Activated CD4-positive, alpha-beta T cell treated with anti-CD3 and anti-CD28 coated beads for 1 hour (primary cell): ENCODE measurements at places on chromosomes 7 and 10.

GRCh38 chr7:114539575-114539974 is 125.0 kb downstream of the FOXP2 start:
- no peak for DNase-seq

DNA sequence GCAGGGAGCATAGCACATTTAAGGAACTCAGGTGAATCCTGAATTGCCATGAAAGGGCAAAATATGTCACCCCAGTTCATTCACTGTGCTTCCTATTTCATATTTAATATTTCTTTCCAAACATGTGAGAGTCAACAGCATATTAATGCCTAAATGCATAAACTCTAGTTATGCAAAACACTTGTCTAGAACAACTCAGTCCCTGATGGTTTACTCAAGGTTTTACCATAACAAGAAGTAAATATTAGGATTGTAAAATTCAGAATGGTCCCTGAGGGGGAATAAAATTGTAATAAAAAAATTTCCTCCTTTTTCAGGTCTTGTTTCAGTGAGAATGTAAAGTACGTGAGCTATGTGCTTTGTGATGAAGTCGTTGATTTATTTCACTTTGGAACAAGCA is 51.7 kb upstream of the SEPHS1 start:
- DNase-seq: no peak

DNA sequence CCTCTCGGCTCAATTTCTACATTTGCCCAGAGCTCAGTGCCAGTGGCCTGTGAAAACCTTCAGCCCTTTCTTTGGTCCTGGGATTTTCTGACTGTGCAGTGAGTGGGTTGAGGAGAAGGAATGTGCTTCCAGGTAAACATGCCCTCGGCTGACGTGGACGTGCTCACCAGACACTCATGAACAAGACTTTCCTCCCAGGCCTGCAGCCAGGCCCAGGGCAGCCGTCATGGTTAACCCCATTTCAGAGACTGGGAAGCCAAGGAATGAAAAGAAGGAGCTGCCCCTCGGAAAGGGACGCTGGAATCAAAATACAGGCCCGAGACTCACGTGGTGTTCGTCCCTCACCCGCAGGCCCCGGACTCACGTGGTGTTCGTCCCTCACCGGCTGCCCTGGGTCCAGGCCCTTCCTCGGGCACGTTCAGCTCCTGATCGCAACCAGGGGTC is 8.8 kb upstream of the CALML5 start:
- DNase-seq: no peak

GRCh38 chr10:69492091-69492745 is 41.0 kb downstream of the TSPAN15 start:
- no peak for DNase-seq

GRCh38 chr10:35606430-35606829 is 1.3 kb downstream of the GJD4 start:
- no peak for DNase-seq

- no peak for DNase-seq
Observed at GRCh38 chr10:13703101-13703818, 116.5 kb downstream of the PRPF18 start.

- no peak for DNase-seq
Observed at GRCh38 chr10:96910488-96911395, 78.6 kb downstream of the LCOR start.

GRCh38 chr10:125064681-125065492 is 95.5 kb downstream of the CTBP2 start:
- DNase-seq: no peak

DNA sequence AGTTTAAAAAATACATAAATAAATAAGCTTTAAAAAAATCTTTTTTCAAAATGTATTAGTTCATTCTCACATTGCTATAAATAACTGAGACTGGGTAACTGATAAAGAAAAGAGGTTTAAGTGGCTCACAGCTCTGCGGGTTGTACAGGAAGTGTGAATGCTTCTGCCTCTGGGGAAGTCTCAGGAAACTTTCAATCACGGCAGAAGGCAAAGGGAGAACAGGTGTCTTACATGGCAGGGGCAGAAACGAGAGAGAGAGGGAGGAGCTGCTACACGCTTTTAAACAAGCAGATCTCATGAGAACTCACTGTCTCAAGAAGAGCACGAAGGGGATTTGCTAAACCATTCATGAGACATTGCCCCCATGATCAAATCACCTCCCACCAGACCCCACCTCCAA is 114.6 kb downstream of the DNAJC1 start:
- no peak for DNase-seq

- no peak for DNase-seq
Observed at GRCh38 chr10:70055550-70055949, 2.9 kb downstream of the MACROH2A2 start.

DNA sequence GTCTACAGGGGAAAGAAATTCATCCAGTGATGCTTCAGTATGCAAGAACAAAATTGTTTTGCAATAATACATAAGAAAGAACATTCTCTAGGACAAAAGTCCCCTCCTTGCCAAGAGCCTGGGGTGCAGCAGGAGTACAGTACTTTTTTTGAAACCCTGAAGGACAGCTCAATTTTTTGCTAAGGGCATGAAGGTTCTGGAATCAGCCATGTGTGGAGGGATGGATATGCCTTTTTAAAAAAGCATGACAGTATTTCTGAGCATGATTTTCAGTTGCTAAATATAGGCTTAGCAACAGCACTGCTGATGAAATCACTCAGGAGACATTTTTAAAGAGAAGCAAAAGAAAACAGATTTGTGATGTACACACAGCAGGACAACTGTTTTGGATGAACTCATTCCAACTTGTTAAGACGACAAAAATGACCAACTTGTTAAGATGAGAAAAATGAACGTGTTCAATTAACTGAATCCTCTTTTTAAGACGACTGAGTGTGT is 39.3 kb downstream of the HBP1 start:
- DNase-seq: no peak

GRCh38 chr10:51602326-51602725 is 97.1 kb downstream of the CSTF2T start:
- no peak for DNase-seq

GRCh38 chr10:51986516-51986915 is 287.1 kb upstream of the CSTF2T start:
- DNase-seq: no peak

DNA sequence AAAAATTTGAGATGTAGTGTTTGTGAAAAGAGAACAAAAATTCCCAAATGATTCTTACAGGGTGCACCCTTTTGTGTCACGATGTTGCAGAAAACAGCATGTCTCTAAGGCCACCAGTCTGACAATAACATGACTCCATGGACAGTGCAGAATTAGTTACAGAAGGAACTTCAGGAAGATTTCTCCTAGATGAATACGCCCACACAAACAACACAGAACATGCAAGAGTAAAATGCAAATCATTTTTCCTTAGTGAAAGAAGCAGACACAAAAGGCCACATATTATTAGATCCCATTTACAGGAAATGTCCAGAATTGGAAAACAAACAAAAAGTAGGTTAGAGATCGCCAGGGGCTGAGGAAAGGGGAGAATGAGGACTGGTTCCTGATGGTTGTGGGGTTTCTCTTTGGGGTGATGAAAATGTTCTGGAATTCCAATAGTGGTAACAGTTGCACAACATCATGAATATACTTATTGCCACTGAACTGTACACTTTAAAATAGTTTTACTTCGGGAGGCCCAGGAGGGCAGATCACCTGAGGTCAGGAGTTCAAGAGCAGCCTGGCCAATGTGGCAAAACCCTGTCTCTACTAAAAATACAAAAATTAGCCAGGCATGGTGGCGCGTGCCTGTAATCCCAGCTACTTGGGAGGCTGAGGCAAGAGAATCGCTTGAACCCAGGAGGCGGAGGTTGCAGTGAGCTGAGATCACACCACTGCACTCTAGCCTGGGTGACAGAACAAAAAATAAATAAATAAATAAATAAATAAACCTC is 10.2 kb downstream of the ZC3HAV1 start:
- no peak for DNase-seq

DNA sequence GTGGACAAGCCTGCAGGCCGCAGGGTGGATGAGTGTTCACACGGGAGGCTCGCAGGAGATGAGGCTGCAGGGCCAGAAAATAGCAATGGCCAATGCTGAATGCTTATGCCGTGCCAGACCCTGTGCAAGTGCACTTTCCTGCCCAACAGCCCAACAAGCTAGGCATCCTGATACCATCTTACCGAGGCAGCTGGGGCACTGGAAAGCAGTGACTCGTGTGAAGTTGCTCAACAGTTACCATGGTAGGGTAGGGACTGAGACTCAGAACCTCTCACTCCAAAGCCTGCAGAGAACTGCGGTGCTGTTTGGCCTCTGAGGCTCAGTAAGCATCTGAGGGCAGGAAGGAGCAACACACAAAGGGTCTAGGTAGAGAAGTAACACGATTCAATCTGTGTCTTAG is 43.7 kb downstream of the JAZF1 start:
- DNase-seq: no peak

GRCh38 chr7:39609113-39609934 is 14.0 kb upstream of the RALA start:
- no peak for DNase-seq

- no peak for DNase-seq
Observed at GRCh38 chr10:132521466-132522102, 16.0 kb upstream of the INPP5A start.

- no peak for DNase-seq
Observed at GRCh38 chr7:84040355-84040754, 154.2 kb downstream of the SEMA3A start.

DNA sequence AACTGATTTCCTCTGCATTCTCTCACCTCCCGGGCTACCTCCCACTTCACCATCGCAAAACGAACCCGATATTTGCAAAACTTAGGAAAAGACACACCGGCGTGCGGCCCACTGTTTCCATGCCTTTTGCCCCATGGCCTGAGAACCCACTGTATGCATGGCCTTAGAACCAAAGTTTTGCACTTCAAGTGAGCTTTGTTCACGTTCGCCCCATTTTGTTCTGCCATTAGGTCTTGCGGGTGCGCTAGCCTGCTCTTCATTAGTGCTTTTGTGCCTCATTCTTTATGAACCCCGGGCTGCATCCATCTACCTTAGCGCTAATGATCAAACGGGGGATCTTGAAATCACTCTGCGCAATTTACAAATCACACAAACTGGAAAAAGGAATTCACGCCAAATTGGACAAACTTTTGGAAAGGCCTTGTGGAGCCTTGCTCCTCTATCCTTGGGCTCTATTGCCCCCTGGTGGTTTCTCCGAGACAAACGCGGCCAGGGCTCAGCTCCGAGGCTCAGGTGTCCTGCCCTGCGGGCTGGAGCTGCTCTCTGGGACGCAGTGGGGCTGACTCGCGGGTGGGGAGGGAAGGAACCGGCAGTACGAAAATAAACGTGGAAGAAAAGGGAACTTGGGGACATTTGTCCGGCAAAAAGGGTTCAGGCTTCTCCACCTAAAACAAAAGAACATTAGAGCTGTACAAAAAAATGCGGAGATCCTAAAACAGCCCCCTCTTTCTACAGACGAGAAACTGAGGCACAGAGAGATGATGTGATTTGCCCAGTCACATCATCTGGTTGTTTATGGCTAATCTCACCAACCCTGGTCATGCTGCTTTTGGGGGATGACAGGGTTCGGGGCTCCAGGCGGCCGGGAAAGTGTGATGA is 300.4 kb upstream of the NFE2L3 start:
- DNase-seq: no peak

DNA sequence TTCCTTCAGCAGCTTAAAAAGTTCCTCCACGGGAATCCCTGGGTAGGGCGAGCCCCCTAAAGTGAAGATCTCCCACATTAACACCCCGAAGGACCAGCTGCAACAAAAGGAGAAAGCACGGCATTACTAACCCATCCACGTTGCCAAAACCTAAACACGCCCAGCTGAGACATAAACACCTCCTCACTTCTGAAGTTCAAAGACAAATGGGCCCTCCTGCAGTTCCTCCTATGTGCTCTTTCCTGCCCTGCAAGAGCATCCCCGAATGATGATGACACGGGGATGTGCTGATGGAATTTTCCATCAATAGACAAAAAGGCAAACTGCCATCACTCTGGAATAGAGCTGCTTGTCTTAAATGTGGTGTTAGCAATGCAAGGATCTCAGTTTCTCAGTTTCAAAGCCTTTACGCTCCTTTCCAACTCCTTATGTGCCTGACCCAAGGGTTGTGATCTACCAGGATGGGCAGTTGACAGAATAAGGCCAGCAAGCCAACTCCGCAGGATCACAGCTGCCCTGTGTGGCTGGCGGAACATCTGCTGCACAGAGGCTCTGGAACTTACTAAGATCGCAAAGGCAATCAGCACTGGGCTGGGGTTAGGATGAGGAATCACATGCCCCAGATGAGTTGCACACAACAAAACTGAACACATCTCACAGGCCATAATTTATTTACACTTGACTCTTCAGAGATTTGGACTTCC is 112.7 kb downstream of the FGFR2 start:
- DNase-seq: no peak

DNA sequence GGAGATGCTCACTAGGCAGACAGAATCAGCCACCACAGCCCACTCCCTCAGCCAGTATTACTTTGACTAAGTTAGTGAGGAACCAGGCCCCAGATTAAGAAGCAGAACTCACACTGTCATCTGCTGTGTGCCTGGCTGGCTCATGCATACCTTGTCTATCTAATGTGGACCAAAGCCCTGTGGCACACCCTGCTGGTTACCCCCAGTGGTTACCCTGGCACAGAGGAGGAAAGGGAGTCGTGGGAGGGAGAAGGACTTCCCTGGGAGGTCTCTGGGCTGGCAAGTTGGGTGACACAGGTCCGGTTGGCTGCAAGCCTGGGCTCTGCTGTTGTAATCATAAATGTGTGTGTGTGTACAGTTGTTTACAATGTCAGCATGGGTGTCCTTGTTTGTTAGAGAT is 7.5 kb upstream of the SH2D4B start:
- no peak for DNase-seq

- no peak for DNase-seq
Observed at GRCh38 chr10:12965571-12965970, 35.9 kb downstream of the CCDC3 start.

GRCh38 chr7:40848541-40849221 is 713.9 kb downstream of the SUGCT start:
- no peak for DNase-seq

GRCh38 chr7:107922886-107923285 is 31.9 kb downstream of the DLD start:
- DNase-seq: no peak

DNA sequence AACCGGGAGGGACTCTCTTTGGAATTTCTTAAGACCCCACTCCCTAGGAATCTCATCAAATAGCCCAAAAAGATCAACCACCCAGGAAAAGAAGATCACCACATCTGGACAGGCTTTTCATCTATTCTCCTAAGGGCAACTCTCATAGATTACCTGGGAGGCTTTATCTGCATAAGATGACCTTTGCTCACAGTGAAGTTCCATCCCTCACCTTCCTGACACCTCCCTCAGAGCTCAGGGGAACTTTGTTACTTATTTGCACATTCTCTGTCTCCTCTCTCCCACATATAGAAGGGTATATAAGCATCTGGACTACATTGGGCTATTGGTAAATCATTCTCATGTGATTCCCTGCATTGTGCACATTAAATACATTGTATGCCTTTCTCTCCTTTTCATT is 80.1 kb downstream of the ELMO1 start:
- DNase-seq: no peak

GRCh38 chr7:80807166-80807900 is 111.5 kb downstream of the SEMA3C start:
- no peak for DNase-seq

DNA sequence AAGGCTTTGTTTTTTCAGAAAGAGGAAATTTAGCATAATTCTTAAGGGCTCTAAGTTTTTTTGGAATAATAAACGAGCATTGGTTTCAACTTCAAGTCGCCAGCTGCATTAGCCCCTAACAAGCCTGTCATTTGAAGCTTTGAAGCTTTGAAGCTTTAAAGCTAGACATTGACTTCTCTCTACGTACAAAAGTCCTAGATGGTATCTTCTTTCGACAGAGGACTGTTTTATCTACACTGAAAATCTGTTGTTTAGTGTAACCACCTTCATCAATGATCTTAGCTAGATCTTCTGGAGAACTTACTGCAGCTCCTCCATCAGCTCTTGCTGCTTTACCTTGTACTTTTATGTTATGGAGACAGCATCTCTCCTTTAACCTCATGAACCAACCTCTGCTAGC is 79.6 kb upstream of the TMEM72 start:
- DNase-seq: no peak
